ENCODE measurements at places on chromosomes 1 and 21.

DNA sequence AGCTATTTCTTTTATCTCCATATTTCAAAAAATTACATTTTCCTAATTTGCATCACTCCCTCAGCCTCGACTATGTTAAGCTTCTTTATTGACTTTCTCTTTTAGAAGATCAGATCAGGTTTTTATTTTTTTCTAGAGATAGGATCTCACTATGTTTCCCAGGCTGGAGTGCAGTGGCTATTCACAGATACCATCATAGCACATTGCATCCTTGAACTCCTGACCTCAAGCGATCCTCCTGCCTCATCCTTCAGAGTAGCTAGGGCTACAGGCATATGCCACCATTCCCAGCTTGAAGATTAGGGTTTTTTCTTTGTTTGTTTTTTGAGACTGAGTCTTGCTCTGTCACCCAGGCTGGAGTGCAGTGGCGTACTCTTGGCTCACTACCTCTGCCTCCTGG, 20.1 kb downstream of the UCK2 start:
- no peak for DNase-seq

- no peak for DNase-seq
These were observed 20.7 kb downstream of the TNFRSF8 start for GRCh38 chr1:12083766-12084165.

GRCh38 chr1:160374306-160375110, 7.6 kb downstream of the NHLH1 start:
- no peak for DNase-seq

- no peak for DNase-seq
These were observed 184.9 kb downstream of the SEC16B start for GRCh38 chr1:177784936-177785335.

DNA sequence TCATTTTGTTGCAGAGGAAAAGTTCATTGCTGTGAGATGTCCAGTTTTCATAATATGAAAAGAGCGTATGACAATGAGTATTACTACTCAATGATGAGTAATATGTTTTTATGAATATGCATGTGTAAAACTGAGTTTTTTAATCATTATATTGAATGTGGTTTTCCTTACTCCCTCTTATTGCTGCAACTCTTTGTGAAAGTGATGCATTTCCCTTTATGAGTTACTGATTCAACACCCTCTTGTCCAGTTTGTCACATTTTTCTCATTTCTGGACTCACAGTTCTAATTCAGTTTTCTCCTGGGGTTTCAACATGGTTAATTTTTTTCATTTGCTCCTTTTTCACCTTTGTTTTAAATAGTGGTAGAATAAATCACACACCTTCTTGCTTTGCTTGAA, 35.2 kb upstream of the KCNJ15 start:
- no peak for DNase-seq

- DNase-seq = no peak
These were observed 116.7 kb downstream of the CDC7 start for GRCh38 chr1:91617285-91617765.

All from CD4-positive, alpha-beta T cell (primary cell).